NCI-H187 treated with DMSO at 0.1 percent for 48 hours (cell line): ENCODE measurements at places on chromosomes 5 and 9.

DNA sequence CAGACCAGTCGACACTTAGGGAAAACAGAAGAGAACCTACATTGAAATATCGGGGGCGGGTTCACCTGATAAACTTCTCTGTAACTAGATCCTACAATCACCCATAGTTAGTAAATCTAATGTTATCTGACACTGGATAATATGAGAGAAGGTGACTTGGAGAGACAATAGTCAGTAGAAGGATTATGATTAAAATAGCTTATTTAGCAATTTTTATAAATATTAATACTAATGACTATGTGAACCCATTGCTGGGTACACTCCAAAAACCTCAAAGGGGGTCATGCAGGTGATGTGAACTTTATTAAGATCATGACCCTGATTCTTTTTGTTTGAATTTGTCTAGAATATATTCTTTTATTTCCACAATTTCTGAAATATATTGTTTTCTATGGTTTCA is 164.1 kb upstream of the CCNH start:
- DNase-seq, result no peak

- DNase-seq, result no peak
Observed at GRCh38 chr9:20447291-20447690, 175.0 kb downstream of the MLLT3 start.

GRCh38 chr9:134443174-134444037 is 117.2 kb downstream of the RXRA start:
- DNase-seq, result no peak

- no peak for DNase-seq
Observed at GRCh38 chr5:142861011-142861410, 90.8 kb downstream of the ARHGAP26 start.

GRCh38 chr9:20980832-20981455 is 50.5 kb downstream of the HACD4 start:
- no peak for DNase-seq

GRCh38 chr5:178797546-178798440 is 62.0 kb upstream of the ZNF354B start:
- no peak for DNase-seq

DNA sequence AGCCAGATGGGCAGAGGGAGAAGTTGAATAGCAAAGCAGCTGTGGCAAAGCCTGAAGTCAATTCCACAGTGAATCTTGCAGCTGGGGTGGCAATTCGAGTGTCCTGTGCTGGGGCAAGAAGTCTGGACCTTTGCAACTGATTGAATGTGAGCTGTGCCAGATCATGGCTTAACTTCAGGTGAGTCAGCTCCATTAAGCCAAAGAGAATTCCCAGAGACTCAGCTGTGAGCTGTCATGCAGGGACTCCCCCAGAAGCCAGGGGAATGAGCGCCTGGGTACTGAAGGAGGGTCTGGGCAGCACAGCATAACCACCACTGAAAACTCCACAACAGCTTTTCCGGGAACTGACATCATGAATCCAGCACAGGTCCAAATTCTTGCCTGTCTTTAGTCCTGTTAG is 153.5 kb upstream of the TRPC7 start:
- no peak for DNase-seq

DNA sequence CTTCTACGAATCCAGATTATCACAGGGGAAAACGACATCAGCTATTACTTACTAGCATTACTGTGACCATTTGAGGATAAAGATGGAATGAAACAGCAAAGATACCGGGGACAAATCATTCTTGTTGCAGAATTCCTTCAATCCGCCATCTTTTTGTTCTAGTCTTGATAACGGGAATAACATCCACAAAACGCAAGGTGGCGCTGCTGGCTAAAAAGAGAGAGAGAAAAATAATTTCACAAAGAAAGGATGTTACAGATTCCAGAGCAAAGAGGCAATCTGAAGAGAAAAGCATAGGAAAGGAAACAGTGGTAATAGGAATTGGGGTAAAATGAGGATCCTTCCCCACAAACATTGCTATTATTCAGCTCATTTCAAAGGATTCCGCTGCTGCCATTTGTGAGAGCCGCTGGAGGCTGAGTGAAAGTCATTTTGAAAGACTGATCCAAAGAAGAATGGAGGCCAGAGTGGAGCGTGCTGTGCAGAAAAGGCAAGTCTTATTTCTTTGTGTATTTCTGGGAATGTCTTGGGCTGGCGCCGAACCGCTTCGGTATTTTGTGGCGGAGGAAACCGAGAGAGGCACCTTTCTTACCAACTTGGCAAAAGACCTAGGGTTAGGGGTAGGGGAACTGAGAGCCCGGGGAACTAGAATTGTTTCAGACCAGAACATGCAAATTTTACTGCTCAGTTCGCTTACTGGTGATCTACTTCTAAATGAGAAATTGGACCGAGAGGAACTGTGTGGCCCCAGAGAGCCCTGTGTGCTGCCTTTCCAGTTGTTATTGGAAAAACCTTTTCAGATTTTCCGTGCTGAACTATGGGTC is at the start of gene PCDHB7:
TSS of gene PCDHB7 (plus strand) at position 264 of the 824 bp plus-strand sequence. CDS start at position 456, 192 bp downstream.
- no peak for DNase-seq

DNA sequence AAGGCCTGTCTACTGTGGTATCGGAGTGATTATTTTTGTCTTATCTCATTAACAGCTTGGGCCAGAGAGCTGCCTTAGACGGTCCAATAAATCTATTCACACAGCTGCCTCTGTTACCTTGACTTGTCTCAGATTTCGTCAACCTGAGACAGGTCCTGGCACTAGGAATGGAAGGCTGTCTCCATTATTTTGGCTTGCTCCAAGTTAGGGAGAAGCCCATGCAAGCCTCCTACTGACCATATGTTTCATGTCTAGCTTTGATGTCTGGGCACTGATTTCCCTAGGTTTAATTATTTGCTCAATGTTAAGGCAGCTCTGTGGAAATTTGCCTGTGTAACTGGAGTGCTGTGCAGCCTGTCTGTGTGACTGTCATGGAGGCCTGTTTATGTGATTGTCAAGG is 12.4 kb upstream of the RALGPS1 start:
- DNase-seq, result no peak

- no peak for DNase-seq
Observed at GRCh38 chr9:108473209-108474112, 382.3 kb downstream of the ACTL7B start.

DNA sequence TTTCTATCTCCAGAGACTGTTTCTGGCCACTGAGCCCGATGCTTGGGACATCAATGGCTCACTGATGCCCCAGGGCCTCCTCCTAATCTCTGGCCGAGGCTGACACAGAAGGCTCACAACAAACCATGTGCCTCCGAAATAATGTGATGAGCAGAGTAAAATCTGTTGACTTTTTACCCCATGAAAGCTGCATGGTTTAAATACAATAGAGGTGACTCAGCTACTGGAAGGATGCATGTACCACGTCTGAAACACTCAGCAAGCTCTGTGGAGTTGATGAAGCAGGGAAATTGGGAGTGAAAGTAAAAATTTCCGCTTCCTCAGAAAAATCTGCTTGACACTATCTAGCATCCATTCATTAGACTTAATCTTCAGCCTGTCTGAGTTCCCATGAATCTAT is 111.1 kb upstream of the EQTN start:
- no peak for DNase-seq

DNA sequence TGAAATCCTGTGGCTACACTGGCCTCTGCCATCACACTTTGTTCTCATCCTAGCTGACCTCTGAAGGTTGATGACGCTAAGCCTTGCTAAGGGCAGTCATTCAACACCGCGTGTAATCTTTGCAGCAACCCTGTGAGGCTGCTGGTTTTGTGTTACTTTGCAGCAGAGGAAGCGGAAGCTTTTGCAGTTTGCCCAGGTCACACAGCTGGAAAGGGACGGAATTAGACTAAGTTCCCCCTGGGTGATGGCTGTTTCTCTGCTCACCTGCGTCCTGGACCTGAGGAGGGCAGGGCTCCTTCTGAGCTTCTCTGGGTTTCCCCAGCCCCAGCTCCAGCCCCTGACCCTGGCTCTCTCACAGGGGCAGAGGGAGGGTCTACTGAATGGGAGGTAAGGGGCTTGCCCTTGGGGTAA is 7.3 kb upstream of the SLC25A51 start:
- no peak for DNase-seq

- no peak for DNase-seq
Observed at GRCh38 chr5:32996336-32996735, 285.2 kb downstream of the NPR3 start.
